ENCODE measurements at places on chromosomes 4 and X.
A peak's percentile ranks its signal among the peaks of the same experiment; 100 is the strongest.

- no peak for DNase-seq
Observed at GRCh38 chr4:48222491-48222890, 47.1 kb downstream of the TEC start.

GRCh38 chr4:112523764-112524505 lies 8.0 kb upstream of the NEUROG2 start:
- peak; percentile 72 for DNase-seq

GRCh38 chr4:156113138-156113765 lies 159.6 kb upstream of the CTSO start:
- no peak for DNase-seq

- no peak for DNase-seq
Observed at GRCh38 chr4:158016511-158016910, 156.3 kb downstream of the GASK1B start.

- DNase-seq = no peak
Observed at GRCh38 chr4:17203797-17204196, 305.4 kb upstream of the LDB2 start.

GRCh38 chr4:751676-752075 lies 46.0 kb downstream of the PCGF3 start:
- no peak for DNase-seq
